ENCODE measurements at places on chromosomes 2 and 18. TPM values are rescaled to one million over a fixed set of nuclear protein-coding genes. Genes with fewer than 3 reads are reported as not detected.

The CD28 gene
- total RNA-seq: not detected

The UBXN2A gene
- 23.7 TPM for total RNA-seq

The DNAJC27 gene
- 2.9 TPM for total RNA-seq

The FSIP2 gene
- not detected for total RNA-seq

The EIPR1 gene
- total RNA-seq: 42.8 TPM

The C1GALT1C1L gene
- total RNA-seq: 2.3 TPM

The NUP35 gene
- 31.8 TPM for total RNA-seq

The EN1 gene
- total RNA-seq: 0.84 TPM

The PRKAG3 gene
- total RNA-seq: not detected

The ZNF804A gene
- not detected for total RNA-seq

The ZSWIM2 gene
- not detected for total RNA-seq

The PRKRA gene
- total RNA-seq: 26.6 TPM

The ZAP70 gene
- total RNA-seq: 0.12 TPM

The ANTXR1 gene
- 137 TPM for total RNA-seq

The CRYGD gene
- not detected for total RNA-seq

The RAB6C gene
- total RNA-seq: not detected

The IL37 gene
- total RNA-seq: not detected

The TLX2 gene
- 0.31 TPM for total RNA-seq

The CD8B gene
- not detected for total RNA-seq

The LAMA1 gene
- total RNA-seq: 0.07 TPM

The MCM6 gene
- total RNA-seq: 50.2 TPM

The TRAPPC12 gene
- 65.1 TPM for total RNA-seq

The CRYBA2 gene
- not detected for total RNA-seq

The FOXI3 gene
- total RNA-seq: 0.05 TPM

The ANO7 gene
- total RNA-seq: 2.0 TPM

The GALNT14 gene
- total RNA-seq: 44.6 TPM

The GATA6 gene
- 1.7 TPM for total RNA-seq

The NEU2 gene
- not detected for total RNA-seq

The REG3A gene
- not detected for total RNA-seq

The MAP2 gene
- 1.9 TPM for total RNA-seq

The TRIM43 gene
- total RNA-seq: not detected

The CYRIA gene
- 0.30 TPM for total RNA-seq

The ANKRD29 gene
- total RNA-seq: 18.1 TPM

The NPHP1 gene
- total RNA-seq: 6.7 TPM

The SLC9A2 gene
- total RNA-seq: 3.0 TPM

The PLA2R1 gene
- 2.6 TPM for total RNA-seq

The ETAA1 gene
- 8.7 TPM for total RNA-seq

The SMAD4 gene
- 59.3 TPM for total RNA-seq

The LYG1 gene
- 1.3 TPM for total RNA-seq

The ACTR2 gene
- total RNA-seq: 183 TPM

The LCT gene
- 0.05 TPM for total RNA-seq

The DARS1 gene
- 52.3 TPM for total RNA-seq

The ERBB4 gene
- total RNA-seq: not detected

The CHRNG gene
- not detected for total RNA-seq

The GPR39 gene
- total RNA-seq: 6.9 TPM

The ACMSD gene
- not detected for total RNA-seq

The MEP1B gene
- 0.10 TPM for total RNA-seq

Data from A549 treated with Hydrocortisone at 1 μM for 4 hours (cell line).